Fibroblast of skin of left quadriceps (primary cell): ENCODE measurements at places on chromosomes 5 and 9.

- peak; percentile 22 for DNase-seq
These were observed 37.3 kb upstream of the UBE2D2 start for GRCh38 chr5:139523635-139524445.

GRCh38 chr9:72575666-72576065, 54.3 kb downstream of the TMC1 start:
- no peak for DNase-seq

GRCh38 chr9:5869315-5870019, 21.2 kb upstream of the MLANA start:
- no peak for DNase-seq

DNA sequence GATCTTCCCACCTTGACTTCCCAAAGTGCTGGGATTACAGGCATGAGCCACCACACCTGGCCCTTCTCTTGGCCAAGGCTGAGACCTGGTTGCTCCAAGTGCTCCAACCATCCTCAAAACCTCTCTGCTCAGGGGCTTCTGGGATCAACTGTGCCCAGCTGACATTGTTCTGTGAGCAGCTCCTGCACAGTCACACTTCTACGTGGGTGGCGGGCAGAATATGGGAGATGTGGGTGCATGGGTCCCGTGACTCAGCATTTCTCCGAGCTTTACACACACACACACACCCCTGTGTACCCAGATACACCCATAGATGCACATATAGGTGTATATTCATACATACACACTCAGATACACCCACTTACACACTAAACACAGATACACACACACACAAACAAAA, 10.5 kb upstream of the MYORG start:
- DNase-seq: no peak

- no peak for DNase-seq
These were observed 10.3 kb downstream of the PTPA start for GRCh38 chr9:129121483-129121882.
